ENCODE measurements at places on chromosomes 11 and 22.

GRCh38 chr22:25358421-25359170 is 139.2 kb downstream of the CRYBB2 start:
- DNase-seq: no peak

DNA sequence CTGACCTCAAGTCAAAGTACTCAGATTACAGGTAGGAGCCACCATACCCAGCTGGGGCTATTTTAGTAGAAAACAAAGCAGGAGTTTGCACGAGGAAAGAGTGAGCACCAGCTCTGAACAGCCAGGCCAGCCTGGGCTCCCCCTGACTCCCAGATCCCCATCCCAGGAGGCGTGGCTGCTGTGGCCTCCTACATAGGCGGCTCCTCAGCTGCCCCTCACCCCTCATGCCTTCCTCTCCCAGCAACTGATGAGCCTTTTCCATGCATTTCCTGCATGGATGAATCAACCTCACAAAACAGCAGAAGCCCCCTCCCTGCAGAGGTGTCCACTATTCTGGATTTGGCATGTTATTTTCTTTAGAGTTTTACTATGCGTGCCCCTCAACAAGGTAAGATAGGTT is 10.5 kb upstream of the FLRT1 start:
- DNase-seq: no peak

GRCh38 chr11:78365381-78365792 is 52.2 kb downstream of the GAB2 start:
- DNase-seq: no peak

GRCh38 chr11:132589791-132590190 is 942.5 kb downstream of the OPCML start:
- no peak for DNase-seq

DNA sequence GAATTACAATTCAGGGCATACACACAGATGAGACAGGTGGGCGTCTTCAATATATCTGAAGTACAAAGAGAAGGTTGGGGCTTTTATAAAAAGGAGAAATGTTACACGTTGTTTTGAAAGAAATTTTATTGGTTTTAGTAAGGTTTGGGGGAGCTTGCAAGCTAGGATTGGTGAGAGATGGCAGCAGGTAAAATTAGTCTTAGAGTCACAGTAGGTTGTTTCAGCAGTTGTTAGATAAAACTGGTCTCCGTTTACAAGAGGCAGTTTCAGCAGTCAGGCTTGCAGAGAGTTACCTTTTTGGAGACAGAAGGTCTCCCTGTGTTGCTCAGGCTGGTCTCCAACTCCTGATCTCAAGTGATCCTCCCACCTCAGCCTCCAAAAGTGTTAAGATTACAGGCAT is 2.4 kb upstream of the SAAL1 start:
- no peak for DNase-seq

DNA sequence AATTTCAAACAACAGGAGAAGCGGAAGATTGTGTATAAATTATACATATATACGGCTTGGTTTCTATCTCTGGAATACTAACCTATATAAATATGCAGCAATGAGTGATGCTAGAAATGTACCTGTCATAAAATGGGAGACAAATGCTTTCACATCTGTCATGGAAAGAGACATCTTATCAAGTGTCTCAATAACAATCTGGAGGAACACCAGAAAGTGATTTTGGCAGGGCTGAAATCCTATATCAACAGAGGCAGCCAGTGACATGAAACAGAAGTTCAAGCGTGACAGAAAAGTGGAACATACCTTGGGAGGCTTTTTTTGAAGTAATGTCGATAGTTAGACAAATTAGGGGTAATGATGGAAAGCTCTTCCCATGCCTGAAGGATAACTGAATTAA is 834.6 kb downstream of the JRKL start:
- no peak for DNase-seq

DNA sequence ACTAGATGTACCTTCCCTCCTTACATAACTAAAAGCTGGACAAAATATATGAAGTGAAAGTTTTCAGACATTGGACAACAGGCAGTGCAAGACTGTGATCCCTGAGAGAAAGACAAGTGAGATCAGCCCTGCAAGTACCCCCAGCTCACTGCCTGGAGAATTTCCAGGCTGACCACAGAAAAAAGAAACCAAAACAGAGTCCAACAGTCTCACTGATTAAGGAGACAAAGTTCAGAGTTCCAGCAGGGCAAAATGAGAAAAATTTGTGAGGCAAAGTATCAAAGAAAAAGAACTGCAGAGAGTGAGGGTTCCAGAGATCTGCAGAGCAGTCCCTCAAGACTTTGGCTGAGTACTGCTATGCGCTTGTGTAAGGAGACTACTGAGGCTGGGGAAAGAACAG is 47.3 kb upstream of the TMEM45B start:
- DNase-seq: no peak

DNA sequence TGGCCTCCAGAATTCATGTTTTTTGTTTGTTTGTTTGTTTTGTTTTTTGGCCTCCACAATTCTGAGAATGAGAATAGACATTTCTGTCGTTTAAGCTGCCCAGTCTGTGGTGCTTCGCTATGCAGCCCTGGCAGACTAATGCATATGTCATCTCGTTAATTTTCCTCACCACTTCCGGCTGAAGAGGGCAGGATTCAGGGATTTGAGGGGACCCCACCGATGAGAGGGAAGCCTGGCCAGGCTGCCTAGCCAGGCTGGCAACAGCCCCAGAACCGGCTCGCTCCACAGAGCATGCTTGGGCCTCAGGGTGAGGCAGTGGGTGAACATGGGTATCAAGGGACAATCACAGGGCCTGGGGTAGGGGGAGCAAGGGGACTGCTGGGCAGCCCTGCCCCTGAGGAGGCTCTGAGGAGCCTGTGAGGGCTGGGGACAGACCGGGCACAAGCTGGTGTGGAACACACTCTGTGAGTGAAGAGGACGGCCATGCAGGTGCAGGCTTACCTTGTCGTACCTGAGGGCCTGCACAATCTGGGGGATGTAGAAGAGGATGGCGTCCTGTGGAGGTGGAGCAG is 47.8 kb upstream of the SERPIND1 start:
- DNase-seq: no peak

DNA sequence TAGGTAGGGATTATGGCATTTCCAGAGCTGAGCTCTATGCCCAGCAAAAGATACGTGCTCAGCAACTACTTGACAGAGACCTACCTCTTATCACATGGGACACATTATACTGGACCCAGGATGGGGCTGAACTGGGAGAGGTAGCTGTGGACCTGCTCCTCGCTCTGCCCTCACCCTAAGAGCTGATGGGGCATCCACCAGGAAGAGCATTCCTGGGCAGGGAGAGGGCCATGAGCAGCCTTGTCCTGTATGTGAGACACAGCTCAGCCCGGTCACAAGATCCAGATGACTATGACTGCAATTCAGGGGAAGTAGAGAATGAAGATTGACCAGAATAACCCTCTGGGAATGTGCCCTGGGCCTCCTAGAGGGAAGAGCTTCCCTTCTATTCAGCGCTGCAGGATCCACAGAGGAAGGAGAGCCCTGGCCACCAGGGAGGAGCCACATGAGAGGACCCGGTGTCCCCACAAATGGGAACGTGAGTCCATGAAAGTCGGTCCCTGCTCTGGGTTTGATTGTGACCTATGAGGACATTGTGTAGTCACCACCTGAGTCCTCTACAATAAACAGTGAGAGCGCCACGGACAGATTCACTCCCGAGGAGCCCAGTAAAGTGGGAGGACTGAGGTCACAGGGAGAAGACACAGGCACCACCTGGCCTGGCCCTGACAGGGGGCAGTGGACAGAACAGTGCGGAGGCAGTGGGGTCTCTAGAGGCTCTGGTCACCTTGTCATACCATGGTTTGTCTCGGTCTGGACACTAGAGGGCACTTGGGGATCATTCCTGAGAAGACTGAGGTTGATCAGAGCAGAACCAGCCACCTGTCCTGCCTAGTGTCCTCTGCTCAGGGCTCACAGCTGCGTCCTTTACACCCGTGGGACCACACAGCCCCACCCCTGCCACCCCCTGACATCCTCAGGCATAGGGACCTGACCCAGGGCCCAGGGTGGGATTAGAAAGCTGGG is 99.5 kb downstream of the ZNF280B start:
- peak; percentile 19 for DNase-seq

DNA sequence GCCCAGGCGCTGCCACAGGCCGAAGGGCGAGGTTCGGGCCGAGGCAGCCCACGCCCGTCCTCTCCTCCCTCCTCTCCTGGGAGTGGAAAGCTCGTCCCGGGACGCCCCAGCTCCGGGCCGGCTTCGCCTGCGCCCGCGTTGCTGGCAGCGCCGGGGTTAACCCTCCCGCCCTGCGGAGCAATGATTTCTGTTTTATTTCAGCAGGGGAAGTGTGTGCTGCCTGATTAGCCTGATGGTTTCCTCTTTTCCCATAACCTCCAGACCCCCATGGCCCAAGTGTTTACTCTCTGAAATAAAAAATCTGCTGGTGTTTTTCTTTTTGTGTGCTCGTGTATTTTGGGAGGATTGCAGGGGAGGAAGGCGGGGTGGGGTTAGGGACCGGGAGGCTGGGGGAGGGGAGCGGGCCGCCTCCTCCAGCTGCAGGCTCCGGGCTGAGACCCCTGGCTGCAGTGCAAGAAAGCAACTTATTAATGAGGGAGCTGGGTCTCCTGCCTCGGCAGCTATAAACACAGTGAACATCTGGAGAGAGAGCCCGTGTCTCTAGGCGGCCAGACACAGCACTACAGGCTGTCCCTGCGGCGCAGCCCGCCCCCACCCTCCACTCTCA is 38.6 kb downstream of the ETS1 start:
- peak; percentile 51 for DNase-seq

DNA sequence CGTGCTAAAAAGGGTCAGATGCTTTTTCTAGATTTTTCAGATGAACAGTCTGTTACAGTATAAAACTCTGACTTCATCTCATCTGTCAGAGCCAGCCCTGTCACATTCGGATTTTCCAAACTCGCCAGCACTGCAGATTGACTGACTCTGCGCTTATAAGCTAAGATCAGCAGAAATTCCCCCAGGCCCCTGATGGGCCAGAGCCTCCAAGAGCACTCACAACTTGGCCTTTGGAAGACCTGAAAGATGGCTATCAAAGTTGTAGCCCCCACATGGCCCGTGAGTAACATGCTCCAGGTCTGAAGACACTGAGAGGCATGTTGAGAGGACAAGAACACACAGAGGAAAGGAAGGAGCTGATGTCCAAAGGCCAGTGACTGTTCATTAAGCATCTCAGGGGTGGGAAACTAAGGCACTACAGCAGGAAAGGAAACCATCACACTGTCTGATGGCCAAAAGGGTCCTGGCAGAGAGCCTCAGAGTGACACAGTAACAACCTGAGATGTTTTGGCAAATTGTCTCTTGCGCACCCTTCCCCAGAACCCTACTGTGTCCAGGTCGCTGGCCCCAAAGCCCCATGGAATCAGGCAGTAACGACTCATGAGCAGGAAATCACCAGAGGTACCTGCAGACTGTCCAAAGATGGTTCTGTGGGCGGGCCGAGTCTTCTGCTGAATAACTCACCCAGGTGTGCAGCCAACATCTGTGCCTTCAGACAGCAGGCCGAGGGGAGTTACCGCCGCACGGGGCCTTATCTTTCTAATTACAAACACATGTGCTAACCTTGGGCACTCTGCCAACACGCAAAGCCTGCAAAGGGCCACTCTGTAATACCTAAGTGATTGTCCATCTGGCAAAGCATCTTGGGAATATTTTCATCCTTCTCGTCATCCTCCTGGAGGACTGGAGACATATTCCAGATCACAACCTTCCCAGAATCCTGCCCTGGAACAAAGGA is 23.6 kb downstream of the HIRA start:
- no peak for DNase-seq

DNA sequence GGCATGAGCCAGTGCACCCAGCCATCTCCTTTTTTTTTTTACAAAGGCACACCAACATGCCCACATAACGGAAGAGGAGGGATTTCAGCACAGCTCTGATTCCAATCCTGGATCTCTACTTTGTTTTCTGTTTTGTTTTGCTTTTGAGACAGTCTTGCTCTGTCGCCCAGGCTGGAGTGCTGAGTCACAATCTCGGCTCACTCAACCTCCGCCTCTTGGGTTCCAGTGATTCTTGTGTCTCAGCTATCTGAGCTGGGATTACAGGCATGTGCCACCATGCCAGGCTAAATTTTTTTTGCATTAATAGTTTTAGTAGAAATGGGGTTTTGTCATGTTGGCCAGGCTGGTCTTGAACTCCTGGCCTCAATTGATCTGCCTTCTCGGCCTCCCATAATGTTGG is 28.1 kb downstream of the VSTM5 start:
- no peak for DNase-seq

DNA sequence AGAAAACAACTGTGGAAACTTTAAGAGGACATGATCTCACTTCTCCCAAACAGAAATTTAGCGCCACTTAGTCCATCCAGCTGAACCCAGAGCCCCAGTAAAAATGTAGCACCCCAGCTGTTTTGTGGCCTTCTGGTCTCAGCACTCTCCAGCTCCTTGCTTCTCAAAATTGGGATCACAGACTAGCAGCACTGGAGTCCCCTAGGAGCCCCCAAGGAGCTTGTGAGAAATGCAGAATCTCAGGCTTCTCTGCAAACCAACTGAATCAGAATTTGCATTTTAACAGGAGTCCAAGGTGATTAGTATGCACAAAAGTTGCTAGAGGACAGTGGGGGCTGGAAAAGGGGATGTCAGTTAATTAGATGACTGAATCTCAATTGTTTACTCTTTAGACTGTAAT is 89.8 kb upstream of the FIBIN start:
- no peak for DNase-seq

DNA sequence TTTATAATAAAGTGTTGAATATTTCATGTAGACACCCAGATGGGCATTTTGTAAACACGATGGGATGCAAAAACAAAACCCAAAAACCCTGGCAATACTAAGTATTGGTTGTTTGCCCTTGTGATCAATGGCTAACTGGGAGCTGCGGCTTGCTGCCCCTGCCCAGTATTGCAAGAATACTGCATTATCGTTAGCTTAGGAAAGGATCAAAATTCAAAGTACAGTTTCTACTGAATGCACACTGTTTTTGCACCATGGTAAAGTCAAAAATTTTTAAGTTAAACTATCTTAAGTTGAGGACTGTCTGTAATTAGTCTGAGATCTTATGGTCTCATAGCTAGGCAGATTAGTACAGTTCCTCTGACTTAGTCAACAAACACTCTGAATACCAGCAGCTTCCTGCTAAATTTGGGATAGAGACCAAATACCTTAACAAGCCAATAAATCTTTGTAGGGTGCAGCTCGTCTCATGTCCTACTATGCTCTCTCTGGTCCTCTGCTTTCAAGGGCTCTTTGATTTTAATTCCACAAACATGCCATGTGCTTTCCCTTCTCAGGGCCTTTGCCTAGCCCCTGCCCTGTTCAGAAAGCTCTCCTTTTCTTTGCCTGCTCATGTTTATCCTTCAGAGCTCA is 4.0 kb downstream of the CCDC90B start:
- no peak for DNase-seq

All from activated CD4-positive, alpha-beta T cell treated with anti-CD3 and anti-CD28 coated beads for 36 hours (primary cell).